Suppressor macrophage treated with lipopolysaccharide for 4 hours (primary cell): ENCODE measurements at places on chromosomes 6 and 20.
A peak's percentile ranks its signal among the peaks of the same experiment; 100 is the strongest.

GRCh38 chr6:113809826-113810225 is 47.3 kb upstream of the MARCKS start:
- peak; percentile 87 for DNase-seq

DNA sequence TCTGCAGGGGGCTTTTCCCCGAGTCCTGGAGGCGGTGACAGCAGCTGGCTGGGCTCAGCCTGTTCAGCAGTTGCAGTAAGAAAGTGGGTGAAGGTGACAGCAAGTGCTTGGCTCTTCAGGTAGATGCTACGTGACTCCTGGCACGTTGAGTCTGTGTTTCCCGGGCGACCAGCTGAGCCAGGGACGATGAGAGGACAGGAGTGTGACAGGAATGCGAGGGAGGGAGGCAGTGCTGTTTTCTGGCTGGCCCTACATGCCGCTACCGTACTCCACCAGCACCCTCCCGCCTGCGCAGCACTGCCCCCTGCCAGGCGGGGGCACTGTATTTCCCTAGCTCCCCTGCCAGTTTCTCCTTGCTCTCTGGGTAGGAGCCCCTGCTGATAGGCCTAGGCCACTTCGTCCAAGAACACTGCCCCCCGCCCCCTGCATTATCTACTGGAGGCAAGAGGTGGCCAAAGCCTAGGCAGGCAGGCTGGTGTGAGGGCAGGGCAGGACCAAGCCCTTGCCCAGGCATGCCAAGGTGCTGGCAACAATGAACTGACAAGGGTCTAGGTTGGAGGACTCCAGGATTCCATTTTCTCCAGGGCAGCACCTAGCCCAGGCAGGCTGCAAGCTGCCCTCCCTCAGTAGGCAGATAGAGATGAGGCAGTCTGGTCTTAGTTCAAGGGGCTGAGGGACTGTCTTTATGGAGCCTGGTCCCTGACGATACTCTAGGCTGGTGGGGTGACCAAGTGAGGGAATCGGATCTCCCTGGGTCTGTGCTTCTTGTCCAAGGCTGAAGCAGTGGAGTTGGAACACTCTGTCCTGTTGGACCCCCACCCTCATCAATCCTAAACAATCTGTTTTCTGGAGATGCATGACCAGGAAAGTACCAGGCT is 19.2 kb downstream of the MRPS18A start:
- peak; percentile 67 for DNase-seq

GRCh38 chr20:43774754-43775153 is 48.0 kb upstream of the GTSF1L start:
- DNase-seq = no peak

- DNase-seq = no peak
Measured at GRCh38 chr6:143149771-143150170, 89.1 kb downstream of the AIG1 start.

GRCh38 chr6:43052842-43053544 is 658 bp downstream of the CUL7 start:
- DNase-seq = no peak

DNA sequence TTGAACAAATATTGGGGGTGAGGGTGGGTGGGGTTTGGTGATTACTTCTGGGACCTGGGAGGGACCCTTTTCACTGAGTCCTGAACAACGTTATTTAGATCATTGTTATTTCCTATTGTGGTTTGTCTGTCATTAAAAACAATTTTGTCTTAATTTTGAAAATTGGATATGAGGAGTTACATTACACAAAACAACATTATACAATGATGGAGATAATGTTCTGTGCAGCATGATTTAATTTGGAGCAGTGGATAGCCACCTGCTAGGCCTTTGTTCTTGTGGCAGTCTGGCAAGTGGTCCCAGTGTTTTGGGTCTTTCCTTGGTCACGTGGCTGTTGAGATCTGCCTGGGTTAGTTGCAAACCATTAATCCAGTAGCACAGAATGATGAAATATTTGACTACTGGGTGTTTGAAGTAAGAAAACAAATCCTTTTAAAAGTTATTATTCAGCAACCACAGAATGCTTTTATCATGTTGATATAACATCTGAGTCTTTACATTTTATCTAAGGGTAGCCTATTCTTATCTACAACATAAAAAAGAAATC is 172.8 kb downstream of the CDKAL1 start:
- no peak for DNase-seq

DNA sequence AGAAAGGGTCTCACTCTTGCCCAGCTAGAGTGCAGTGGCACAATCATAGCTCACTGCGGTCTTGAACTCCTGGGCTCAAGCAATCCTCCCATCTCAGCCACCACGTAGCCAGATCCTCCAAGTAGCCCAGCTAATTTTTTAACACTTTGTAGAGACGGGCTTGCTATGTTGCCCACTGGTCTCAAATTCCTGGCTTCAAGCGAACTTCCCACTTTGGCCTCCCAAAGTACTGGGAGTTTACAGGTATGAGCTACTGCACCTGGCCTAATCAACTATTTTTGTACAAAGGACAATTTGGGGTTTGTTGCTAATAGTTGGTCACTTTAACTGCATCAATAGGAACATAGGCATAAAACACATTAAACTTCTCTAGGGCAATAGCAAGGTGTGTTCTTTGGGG is 29.9 kb upstream of the SYNCRIP start:
- no peak for DNase-seq

DNA sequence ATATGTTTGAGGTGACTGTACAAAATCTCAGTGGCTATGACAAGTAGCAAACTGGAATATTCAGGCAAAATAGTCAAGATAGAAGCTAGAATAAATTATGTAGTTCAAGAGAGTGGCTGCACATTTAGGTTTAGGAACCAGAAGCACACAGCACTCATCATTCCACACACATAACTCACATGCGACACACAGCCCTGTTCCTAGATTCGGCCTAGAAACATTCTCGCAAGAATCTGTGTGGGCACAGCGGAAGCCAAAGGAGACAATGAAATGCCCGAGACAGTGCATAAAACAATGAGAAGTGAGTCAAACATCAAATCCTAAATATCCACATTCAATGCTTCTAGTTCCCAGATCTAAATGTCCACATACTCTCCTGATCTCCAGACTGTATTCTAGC is 9.5 kb upstream of the SUPT3H start:
- no peak for DNase-seq

DNA sequence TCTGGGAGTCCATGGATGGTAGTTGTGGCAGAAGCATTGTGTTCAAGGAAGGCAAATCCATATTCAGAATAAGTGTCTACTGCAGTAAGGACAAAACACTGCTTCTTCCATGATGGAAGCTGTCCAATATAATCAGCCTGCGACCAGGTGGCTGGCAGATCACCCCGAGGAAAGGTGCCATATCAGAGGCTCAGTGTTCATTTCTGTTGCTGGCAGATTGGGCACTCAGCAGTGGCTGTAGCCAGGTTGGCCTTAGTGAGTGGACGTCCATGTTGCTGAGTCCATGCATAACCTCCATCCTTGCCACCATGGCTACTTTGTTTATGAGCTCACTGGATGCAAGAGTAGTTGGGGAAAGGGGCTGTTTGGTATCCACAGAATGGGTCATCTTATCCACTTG is 130.2 kb downstream of the SGK1 start:
- DNase-seq = no peak

DNA sequence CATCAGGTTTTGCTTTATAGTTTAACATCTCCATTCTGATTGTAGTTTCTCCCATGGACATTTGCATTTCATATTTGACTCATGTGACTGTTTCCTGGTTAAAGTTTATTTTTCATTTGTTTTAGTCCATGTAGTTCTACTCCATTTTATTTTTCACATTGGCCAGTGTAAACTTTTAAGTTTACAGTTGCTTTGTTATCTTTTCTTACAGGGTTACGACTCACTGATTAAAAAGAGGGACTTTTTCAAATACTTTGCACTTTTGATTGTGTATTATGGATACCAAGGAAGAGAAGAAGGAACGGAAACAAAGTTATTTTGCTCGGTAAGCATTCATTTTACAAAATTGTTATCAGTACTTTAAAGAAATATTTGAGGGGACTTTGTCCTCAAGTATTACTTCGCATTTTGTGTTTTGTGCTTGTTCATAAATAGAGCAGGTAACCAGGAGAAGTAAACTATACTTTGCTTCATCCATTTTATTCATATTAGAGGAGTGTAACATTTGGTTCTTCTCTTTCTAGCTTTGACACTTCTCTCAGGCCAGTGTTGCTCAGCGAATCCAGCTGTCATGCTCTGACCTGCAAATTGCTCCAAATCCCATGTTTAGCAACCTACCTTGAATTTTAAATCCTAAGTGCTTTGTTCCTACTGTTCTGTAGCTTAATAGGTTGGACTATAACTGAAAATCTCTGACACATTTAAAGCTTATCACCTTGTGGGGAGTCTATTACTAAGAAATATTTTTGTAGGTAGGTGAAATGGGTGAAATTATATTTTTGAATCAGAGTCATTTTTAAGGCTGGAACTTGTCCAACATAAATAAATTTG is 24.5 kb downstream of the NCOA7 start:
- DNase-seq = no peak

GRCh38 chr20:45771182-45771759 is 20.4 kb downstream of the WFDC3 start:
- DNase-seq = peak; percentile 92

GRCh38 chr6:56250266-56250665 is 2.9 kb upstream of the COL21A1 start:
- no peak for DNase-seq

- no peak for DNase-seq
Measured at GRCh38 chr6:33896391-33897188, 92.8 kb upstream of the MLN start.

DNA sequence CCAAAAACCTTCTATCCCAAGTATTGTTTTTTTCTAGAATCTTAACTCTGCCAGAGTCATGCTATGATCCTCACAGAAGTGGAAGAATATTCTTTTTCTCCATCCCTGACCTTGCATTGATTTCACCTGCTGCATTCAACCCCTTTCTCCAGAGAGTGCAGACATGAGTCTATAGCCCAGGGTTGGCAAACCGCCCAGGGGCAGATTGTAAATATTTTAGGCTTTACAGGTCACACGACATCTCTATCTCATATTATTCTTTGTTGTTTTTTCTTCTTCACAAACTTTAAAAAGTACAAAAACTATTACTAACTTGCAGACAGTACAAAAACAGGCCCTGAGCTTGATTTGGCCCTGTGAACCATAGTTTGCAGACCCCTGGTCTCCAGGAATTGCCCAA is 112.1 kb upstream of the ASF1A start:
- DNase-seq = no peak

GRCh38 chr6:34970957-34971356 is 81.9 kb downstream of the ANKS1A start:
- DNase-seq = no peak

- DNase-seq = no peak
Measured at GRCh38 chr20:50762045-50762422, 30.7 kb downstream of the PARD6B start.

GRCh38 chr6:82006027-82006738 is 241.4 kb downstream of the IBTK start:
- peak; percentile 38 for DNase-seq

- DNase-seq = no peak
Measured at GRCh38 chr6:13304101-13304500, 24.2 kb downstream of the TBC1D7 start.

GRCh38 chr6:69305456-69305855 is 491.4 kb downstream of the LMBRD1 start:
- no peak for DNase-seq

DNA sequence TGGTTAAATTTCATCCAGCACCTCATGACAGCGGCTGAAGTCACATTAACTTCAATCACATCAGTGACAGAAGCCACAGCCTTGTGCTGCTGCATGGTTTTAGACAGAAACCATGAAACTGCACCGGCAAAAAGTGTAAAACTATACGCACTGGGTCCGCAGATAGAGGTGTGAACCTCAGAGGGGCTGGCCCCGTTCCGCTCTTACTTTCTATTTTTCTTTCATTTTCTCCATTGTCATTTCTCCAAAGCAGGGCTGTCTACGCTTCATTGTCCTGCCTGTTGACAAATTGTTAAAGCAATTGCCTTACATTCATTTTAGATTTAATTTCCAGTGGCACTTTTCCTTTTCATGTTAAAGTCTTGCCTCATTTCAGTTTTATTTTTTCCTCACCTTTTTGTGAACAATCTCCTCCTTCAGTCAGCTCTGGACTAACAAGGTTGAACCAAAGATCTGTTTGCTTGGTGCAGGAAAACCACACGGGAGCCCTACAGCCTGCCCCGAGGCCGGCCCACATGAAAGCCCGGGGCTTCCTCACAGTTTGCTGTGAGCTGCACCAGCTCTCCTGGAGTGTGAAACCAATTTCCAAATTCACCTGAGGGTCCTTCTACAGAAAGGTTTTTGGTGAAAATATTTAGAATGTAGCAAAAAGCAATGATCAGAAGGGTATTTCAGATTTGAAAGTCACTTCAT is 63.7 kb downstream of the PRR18 start:
- no peak for DNase-seq

DNA sequence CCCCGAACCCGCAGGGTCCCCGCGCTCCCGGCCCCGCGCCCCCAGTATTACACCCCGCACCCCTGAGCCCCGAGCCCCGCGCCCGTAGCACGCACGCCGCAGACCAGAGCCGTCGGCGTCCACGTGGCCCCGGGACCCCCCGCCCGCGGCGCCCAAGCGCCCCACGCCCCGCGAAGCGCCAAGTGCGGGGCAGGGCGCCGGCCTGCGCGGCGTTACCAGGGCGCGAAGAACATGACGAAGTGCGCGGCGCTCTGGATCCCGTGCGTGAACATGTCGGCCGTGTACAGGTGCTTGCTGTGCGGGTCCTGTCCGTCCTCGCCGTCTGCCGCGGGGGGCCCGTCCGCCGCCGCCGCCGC is 312 bp downstream of the TXNDC5 start:
- no peak for DNase-seq

DNA sequence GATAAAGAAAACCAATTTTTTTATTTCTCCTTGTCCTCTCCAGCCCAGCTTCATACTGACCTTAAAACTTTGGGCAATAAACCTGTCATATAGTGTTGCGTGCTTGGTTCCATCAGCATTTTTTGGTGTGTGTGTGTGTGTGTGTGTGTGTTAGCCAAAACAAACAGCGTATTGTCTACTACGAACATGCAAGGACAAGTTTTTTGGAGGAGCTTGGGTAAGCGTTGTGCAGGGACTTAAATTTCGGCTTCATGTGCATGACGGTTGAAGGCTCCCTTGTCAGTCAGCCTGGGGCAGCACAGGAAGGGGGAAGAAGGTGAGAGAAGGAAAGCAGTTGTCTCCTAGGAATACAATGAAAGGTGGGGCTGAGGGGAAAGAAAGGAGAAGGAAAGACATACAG is 62.0 kb upstream of the PAX1 start:
- DNase-seq = no peak
